Stimulated activated CD4-positive, alpha-beta T cell treated with anti-CD3 and anti-CD28 coated beads, Interleukin-15, amount 100 ng/mL, for 48 hours (primary cell): ENCODE measurements at places on chromosomes 1 and 21.

GRCh38 chr1:60065199-60065598, 8.4 kb downstream of the C1orf87 start:
- DNase-seq, result no peak

DNA sequence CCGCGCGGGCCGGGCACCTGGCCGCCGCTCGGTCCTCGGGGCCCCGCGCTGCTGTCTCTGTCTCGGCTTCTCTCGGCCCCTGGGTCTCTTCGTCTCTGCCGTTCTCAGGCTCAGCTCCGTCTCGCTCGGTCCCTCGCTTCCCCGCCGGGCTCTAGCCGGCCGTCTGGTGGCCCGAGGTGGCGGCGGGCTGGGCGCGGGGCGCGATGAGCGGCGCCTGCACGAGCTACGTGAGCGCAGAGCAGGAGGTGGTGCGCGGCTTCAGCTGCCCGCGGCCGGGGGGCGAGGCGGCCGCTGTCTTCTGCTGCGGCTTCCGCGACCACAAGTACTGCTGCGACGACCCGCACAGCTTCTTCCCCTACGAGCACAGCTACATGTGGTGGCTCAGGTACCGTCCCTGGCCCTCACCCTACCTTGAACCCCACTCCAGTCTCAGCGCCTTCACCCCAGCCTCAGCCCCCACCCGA, 355 bp downstream of the SHISAL2A start:
- DNase-seq, result no peak

DNA sequence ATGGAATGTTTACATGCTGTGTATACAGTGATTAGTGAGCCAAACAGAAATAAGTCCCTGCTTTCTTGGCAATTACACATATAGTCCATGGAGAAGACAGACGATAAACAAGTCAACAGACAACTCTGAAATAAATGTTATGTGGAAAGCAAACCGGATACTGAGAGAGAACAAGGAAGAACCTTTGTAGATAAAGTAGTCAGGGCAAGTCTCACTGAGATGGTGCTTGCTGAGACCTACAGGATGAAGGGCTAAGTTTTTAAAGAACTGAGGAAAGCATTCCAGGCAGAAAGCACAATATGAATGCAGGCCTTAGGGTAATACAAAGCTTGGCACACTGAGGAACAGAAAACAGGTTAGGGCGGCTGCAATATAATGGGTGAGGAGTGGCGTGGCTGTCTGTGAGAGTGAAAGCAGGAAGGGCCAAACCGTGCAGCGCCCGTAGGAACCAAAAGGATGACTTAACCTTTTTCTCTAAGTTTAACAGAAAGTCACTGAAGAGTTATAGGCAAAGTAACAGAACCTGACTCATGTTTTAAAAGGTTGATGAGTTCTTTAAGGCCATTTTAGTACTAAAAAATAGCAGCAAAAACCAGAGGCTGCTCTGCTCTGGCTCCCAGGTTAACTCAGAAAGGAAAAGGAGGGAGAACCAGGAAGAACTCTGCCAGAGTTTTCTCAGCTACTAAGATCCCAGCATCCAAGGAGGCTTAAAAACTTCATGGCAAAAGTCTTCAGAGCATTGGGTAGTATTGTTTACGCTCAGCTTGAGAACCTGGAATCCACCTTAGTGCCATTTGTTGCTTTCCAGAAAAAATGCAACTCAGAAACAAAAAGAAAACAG, 8.7 kb upstream of the TTF2 start:
- DNase-seq, result no peak

GRCh38 chr1:159318784-159319551, 16.8 kb downstream of the FCER1A start:
- no peak for DNase-seq

GRCh38 chr1:229863651-229864545, 203.1 kb upstream of the GALNT2 start:
- DNase-seq, result no peak

- no peak for DNase-seq
These were observed 255.5 kb upstream of the SGIP1 start for GRCh38 chr1:66278260-66279021.

DNA sequence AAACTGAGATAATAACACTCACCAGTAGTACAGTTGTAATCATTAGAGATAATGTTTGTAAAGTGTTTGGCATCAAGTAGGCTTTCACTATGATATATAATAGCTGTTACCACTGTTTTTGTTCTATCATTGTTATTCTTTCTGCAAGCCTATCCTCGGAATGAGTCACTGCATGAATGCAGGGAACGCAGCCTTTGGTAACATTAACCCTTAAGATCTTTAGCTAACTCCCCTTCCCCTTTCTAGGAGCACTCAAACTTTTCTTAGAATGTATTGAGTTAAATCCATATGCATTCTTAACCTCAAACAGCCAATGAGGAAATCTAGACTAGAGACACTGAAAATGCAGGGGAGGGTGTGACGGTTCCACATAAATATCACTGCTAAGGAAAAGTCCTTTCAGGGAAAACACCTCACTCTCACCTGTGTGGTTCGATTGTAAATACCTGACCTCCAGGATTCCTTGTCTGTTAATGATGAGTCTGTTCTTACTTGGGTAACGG, 467.3 kb downstream of the SETD4 start:
- no peak for DNase-seq

GRCh38 chr1:220164116-220164515, 70.2 kb downstream of the IARS2 start:
- DNase-seq, result no peak

DNA sequence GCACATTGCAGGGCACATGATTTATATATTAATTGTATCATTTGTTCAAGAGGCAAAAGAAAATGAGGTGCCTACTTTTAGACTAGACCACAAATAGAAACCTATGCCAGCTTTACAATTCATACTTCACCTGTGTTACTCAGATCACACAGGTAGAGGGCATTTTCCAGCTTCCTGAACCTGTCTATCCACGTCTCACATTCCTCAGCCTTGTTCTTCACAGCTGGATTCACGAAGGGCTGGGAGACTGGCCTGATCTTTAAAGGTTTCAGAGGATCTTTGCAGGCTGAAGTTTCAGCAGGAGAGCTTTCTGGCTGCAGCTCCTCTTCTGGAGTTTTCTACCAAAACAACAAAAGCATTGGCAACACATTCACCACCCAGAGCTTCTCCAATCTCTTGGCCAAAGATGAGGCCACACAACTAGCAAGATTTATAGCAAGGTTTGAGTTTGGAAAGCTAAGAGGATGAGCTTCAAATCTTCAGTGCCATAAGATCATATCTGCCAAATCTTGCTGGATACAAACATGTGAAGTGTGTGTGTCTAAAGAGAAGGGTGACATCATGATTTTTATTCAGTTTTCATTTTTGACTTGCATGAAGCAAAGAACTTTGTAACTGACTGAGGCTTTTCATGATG, 71.0 kb upstream of the CYP2J2 start:
- DNase-seq, result no peak

DNA sequence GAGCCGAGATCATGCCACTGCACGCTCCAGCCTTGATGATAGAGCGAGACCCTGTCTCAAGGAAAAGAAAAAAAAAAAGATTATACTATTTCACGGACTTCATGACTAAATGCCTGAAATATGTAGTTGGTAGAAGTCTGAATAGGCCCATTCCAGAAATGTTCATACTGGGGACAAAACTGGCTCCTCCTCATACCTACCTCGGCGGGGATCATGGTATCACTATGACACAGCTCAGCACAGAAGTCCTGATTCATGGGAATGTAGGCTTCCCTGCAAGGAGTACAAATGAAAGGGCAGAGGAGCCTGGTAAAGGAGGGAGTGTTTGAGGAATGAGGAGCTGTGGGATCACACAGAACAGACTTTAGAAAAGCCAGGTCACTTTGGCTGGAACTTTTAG, 5.0 kb downstream of the SPATA46 start:
- DNase-seq, result no peak

- no peak for DNase-seq
These were observed 161.8 kb downstream of the CLIC6 start for GRCh38 chr21:34830386-34831170.

DNA sequence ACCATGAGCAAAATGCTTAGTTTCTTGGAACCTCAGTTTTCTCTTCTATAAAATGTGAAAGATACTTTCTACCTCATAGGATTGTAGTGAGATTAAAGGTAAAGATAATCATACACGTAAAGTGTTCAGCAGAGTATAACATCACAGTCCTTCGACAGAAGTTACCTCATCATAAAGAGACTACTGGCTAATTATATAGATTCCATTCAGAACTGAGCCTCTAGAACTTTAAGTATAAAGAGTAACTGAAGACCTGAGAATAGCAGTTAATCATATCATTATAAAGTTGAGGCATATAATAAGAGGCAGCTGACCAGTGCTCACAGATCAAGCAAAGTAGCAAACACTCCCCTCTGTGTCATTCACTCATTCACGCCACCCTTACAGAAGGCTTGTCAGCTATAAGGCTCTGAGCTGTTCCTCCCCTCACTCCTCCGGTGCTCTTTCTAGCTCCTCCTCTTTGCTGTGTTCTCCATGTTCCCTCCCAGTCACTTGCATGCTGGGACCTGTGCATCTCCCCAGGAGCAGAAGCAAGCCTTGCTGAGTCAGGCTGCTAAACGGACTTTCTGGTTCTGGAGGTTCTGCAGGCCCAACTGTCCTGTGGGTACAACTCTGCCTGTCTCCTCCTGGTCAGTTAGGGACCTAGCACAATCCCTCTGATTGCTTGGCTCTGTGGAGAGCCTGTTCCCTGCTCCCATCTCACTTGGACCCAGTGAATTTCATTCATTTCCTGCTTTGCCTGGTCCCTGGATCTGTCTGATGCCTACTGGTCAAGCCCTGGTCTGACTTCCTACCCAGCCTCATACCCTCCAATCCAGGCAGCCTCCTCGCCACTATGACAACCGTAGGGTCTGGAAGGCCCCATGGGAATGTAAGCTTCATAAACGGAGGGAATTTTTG, 28.3 kb upstream of the LY9 start:
- no peak for DNase-seq

GRCh38 chr1:10841118-10841517, 44.7 kb upstream of the CASZ1 start:
- DNase-seq, result no peak

GRCh38 chr1:21200767-21201166, 24.1 kb upstream of the EIF4G3 start:
- DNase-seq, result no peak

DNA sequence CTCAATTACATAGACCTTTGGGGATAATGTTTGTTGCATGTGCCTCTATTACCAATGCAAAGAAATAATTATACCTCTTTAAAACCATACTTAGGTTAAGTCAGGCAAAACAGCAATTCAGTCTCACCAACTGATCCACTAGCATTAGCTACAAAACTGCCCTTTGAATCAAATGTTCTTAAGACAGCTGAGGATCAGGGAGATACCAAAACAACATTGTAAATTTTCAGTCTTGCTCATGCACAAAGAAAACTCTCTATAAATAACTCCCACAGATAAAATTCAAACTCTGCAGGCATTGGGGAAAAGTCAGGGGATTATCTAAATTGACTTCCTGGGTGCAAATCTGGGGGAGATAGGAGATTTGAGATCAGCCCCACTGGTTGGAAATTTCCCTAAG, 100.9 kb upstream of the DPT start:
- DNase-seq, result no peak

DNA sequence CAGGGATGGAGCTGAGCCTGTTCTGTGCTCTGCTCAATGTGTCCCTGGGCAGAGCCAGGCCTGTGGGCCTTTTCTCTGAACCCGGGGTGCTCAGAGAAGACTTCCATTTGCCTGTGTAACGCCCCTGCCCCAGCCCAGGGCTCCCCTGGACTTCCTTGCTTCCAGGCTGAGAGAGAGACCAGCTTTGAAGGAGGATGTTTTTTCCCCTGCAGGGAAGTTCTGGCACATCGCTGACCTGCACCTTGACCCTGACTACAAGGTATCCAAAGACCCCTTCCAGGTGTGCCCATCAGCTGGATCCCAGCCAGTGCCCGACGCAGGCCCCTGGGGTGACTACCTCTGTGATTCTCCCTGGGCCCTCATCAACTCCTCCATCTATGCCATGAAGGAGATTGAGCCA, 10.2 kb downstream of the SMPDL3B start:
- DNase-seq, result no peak

- DNase-seq, result no peak
These were observed 56.0 kb downstream of the TTLL7 start for GRCh38 chr1:83942914-83943313.

DNA sequence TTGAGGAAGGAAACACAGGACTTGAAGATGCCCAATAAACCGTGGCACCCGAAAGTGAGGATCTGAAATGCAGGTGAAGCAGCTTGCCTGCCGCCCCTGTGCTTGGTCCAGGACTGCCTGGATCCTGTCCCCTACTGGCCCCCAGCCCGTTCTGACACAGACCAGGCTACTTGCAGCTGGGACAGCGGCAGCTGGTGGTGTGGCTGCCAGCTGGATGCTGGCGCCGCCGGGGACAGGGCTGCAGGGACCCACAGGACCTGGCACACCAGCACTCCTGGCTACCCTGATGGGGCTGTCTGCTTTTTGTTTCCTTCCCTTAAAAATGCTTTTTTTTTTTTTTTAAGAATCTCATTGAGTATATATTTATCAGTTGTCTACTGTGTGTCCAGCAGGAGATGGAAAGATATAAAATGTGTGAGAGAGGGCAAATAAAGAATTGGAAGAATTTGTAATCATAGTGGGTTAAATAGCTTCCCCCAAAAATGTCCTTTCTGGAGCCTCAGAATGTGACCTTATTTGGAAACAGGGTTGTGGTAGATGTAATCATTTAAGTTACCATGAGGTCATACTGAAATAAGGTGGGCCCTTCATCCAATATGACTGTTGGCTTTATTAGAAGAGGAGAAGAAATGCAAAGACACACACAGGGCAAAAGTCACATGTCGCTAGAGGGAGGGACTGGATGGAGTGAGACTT, 165.6 kb downstream of the DSCAM start:
- no peak for DNase-seq

DNA sequence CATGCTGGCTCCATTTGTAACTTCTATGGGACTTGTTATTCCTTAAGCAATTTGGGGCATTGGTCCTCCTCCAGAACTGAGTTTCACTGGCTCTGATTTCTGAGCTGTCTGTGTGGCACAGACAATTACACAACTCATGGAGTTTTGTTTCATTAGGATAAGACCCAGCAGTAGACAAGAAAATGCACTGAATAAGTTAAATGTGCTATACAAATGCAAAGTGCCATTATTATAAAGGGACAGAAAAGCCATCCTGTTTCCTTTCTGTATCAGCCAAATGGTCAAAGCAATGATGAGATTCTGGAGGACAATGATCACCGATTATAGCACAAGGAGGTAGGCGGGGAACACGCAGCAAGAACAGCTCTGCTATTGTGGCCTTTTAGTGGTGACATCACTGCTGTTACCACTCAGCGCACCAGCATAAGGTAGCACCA, 81.9 kb downstream of the CNIH3 start:
- DNase-seq, result no peak

DNA sequence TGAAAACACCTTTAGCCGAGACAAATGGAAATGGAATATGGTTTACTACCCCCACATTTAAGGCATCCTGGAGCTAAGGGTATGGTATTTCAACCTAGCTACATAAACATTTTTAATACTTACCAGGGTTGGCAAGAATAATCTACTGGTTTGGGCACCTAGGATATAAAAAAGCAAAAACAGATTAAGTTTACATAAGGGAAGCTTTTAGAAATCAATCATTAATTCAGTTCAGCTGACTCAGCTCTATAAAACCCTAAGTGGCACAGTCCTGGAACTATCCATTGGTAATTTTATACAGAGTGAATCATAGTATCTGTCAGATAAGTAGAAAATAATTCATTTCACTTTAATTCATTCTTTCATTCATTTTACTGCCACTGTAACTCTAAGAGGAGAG, 355.2 kb downstream of the VAV3 start:
- no peak for DNase-seq

- no peak for DNase-seq
These were observed 99.3 kb downstream of the CDC42BPA start for GRCh38 chr1:227218870-227219573.
